ENCODE measurements at places on chromosomes 11 and 22.

- DNase-seq = no peak
These were observed 9.2 kb upstream of the SLC35E4 start for GRCh38 chr22:30626413-30626812.

DNA sequence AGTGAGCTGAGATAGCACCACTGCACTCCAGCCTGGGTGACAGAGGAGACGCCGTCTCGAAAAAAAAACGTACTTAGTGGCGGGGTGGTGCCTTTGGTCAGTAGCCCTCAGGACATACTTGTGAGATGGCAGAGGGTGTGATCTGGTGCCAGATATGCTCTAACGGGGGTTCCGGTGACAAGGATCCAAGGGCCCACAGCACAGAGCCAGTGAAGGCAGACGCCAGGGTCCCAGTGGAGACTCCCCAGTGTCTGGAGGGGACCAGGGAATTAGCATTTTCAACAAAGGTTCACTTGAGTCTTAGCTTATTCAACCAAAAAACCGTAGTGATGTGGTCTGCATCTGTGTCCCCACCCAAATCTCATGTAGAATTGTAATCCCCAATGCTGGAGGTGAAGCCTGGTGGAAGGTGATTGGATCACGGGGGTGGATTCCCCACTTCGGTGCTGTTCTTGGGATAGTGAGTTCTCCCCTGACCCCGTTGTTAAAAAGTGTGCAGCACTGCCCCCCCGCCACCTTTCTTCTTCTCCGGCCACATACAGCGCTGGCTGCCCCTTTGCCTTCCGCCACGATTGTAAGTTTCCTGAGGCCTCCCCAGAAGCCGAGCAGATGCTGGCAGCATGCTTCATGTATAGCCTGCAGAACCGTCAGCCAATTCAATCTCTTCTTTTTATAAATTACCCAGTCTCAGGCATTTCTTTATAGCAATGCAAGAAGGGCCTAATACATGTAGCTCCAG is 26.6 kb upstream of the OSBPL5 start:
- no peak for DNase-seq

GRCh38 chr11:43243927-43244326 is 67.9 kb upstream of the API5 start:
- no peak for DNase-seq

- DNase-seq = no peak
These were observed 20.3 kb upstream of the MRPL17 start for GRCh38 chr11:6703247-6704063.

GRCh38 chr11:84419616-84420015 is 1133.4 kb upstream of the CCDC90B start:
- DNase-seq = no peak

DNA sequence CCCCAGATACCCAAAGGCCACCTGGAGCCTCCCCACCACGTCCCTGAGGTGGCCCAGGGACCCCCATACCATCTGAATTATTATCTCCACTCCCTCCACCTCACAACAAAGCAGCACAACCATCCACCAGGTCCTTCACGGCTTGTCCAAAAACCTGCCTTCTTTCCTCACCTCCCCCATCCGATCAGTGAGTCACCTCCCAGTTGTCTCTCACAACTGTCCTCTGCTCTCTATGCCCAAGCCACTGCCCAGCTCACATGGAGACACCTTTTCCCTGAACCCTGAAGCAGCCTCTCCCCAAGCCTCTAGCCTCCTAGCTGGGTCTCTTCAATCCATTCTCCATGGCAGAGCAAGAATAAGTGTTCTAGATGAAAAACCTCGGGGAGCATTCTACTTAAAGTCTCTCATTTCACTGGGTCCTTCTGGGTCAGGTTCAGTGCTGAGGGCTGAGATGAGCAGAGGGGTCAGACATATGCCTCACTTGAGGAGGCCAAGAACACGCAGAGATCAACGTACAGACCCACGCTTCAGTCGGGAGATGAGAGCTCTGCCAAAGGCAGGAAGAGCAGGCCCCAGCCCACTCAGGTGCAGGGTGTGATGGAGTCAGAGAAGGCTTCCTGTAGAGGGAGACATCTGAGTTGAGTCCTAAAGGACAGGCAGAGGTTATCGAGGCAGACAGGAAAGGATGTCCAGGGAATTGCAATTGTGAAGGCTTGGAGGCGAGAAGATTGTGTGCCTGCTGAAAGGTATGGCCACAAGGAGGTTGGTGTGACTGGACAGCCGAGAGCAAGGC is 74.7 kb downstream of the PDE2A start:
- no peak for DNase-seq

DNA sequence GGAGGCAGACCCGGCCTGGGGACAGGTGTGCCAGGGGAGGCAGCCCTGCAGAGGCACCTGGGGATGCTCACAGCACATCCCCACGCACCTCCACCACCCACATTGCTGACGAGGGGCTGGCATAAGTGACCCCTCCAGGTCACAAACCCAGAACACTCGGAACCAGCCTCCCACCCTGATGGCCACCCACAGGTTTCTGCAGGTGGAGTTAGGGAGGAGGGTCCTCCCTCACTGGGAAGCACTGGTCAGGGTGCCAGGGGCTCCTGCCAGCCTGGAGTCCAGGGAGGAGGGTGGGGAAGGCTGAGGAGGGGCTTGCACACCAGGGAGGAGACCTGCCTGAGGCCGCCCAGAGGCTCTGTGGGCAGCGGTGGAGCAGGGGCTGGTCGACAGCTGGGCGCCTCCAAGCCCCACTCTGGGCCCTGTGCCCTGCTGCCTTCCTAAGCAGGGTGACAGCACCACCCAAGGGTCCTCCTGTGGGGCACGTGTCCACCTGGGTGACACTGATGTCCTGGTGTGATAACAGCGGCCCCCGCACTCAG is 51.0 kb upstream of the CARS1 start:
- no peak for DNase-seq

- no peak for DNase-seq
These were observed 85.8 kb downstream of the SERGEF start for GRCh38 chr11:17927041-17927440.

DNA sequence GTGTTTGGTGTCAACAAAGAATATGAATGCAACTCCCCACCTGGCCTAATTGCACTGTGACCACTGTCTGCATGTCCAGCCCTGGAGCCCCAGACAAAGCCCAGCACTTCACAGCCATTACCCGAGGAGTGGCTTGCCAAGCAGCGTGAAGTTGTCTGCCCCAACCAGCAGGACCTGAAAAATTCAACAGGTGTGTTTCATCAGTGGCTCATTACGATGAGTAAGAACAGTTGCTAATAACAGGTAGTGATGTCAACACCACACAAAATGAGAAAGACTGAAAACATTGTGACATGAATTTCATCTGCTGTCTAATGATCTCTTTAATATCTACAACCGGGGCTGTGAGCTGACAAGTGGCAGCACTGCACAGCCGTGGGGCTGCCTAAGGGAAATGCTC is 10.3 kb downstream of the MRPL21 start:
- DNase-seq = no peak

DNA sequence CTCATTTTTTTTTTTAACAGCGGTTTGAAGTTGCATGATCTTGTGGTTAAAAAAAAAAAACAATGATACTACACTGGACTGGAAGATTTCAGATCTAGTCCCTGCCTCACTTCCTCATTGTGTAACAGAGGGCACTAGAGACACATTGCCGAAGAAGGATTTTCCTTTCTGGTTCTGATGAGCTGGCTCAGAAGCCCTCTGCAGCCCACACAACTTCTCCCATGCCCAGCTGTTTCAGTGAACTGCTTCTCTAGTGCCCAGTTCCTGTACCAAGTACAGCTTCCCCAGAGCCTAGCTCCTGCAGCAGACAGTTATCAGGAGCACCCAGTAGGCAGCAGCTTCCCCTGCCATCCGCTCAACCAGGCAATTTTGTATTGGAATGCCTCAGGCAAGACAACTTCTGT is 29.5 kb upstream of the ANO5 start:
- no peak for DNase-seq

GRCh38 chr11:6727971-6728760 is 43.6 kb downstream of the OR2AG2 start:
- no peak for DNase-seq

DNA sequence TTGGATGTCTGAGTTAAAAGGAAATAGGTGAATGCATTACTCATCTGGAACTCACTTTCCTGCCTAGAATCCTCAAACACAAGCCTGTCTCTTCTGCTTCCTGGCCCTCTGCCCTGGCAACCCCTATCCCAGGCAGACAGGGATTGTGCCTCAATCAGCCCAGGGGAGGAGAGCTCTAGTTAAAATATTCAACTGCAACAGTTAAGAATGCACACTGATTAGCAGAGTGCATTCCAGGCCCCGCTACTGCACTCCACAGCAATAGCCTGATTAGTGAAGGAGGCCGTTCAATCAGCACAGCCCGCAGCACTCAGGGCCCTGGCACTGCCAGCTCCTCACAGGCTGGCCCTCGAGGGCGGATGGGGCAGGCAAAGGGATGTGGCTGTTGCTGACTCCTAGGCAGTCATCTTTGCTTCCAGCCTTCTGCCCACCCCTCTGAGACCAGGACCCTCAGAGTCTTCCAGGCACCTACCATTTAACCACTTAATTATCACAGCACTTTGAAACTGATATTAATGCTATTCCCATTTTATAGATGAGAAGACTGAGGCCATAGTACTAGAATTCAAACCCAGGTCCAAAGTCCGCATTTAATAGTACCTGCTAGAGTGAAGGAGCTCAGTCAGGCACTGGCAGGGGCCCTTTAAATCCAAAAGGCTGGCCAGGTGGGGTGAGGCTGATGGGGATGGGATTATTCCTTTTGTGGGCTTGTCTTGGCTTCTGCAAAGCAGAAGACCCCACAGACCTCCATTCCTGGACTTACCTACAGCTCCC is 435.3 kb downstream of the SOX6 start:
- no peak for DNase-seq
